ENCODE measurements at places on chromosomes 5 and 9.

- DNase-seq = peak; percentile 73
These were observed 11.4 kb upstream of the ASS1 start for GRCh38 chr9:130433168-130433946.

DNA sequence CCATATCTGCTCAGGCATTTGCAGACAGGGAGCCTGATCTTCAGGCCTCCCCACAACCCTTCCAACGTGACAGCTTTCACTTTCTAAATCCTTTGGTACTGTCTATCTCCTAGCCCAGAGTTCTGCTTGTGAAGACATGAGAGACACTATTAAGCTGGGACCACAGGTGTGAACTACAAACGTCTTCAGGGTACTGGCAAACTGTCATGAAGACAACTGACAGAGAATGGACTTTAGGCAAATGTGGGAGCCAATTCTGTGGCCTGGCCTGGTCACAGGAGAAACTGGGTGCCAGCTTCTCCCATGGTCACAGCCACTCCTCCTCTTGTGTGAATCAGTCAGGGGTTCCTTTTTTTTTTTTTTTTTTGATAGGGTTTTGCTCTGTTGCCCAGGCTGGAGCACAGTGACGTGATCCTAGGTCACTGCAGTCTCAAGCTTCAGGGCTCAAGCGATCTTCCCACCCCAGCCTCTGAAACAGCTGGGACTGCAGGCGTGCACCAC lies 10.4 kb downstream of the TRIM14 start:
- DNase-seq = no peak

GRCh38 chr5:75710637-75711036 lies 6.6 kb downstream of the POC5 start:
- DNase-seq = no peak

- no peak for DNase-seq
These were observed 23.9 kb upstream of the CPLX2 start for GRCh38 chr5:175847503-175847902.

DNA sequence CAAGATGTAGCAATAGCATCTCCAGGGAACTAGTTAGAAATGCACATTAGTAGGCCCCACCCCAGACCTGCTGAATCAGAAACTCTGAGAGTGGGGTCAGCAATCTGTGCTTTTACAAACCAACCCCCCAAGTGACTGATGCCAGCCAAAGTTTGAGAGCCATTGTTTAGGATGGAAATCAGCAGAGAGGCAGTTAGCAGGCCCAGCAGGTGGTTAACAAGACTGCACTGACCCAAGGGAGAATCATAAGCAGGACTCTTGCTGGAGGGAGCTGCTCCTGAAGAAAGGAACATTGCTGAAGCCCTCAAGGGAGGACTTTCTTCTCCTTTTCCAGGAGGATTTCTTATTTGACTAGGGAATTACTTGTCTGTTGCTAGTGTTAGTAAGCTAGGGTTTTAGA lies 74.2 kb upstream of the SLC12A2 start:
- no peak for DNase-seq

GRCh38 chr5:80234116-80234948 lies 21.5 kb downstream of the SERINC5 start:
- no peak for DNase-seq

GRCh38 chr5:149372076-149372795 lies 6.9 kb downstream of the IL17B start:
- no peak for DNase-seq

GRCh38 chr5:36365896-36366295 lies 64.2 kb upstream of the RANBP3L start:
- DNase-seq = no peak

DNA sequence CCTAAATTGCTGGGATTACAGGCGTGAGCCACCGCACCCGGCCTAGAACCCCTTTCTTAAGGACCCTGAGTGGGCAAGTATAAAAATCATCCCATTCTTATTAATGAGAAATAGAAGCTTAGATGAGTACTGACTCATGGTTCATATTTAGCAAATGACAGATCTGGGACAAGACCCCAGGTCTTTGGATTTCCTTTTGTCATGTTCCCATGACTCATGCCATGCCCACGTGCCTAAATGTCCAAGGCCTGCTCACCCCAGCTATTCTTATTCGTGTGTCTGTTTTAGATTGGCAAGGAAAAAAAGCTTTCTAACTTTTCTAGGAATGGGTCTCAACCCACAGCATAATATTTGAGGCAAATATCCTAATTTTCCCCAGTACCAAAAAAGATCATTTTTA lies 57.7 kb upstream of the RPS23 start:
- DNase-seq = no peak

DNA sequence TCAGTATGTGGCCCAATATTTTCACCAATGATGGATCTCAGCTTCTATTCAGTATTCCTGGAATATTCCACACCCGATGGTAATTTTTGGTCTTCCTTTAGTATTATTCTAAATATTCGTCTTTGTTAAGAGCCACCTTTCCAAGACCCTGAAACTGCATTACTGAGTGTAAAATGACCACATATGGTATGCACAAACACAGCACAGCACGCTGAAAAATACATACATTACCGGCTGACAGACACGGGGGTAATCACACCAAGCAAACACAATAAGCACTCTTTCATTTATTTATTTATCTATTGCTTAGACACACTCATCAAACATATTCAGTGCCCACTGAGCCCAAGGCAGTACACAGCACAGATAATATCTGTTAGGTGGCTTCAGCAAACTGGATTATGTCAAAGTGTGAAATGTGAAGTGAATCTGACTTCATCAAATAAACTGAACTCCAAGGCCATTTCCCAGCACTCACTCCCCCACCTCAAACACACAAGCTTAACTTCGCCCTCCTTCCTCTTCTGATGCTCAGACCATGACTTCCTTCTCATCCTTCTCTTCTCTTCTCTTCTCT lies 1637.8 kb upstream of the C9orf72 start:
- no peak for DNase-seq
